ENCODE measurements at places on chromosomes 5 and 9.

- peak; percentile 42 for DNase-seq
Measured at GRCh38 chr9:27247756-27248155, 49.2 kb downstream of the EQTN start.

- no peak for DNase-seq
Measured at GRCh38 chr5:112485934-112486355, 66.9 kb upstream of the EPB41L4A start.

GRCh38 chr9:22257026-22257816 lies 189.4 kb upstream of the DMRTA1 start:
- no peak for DNase-seq

DNA sequence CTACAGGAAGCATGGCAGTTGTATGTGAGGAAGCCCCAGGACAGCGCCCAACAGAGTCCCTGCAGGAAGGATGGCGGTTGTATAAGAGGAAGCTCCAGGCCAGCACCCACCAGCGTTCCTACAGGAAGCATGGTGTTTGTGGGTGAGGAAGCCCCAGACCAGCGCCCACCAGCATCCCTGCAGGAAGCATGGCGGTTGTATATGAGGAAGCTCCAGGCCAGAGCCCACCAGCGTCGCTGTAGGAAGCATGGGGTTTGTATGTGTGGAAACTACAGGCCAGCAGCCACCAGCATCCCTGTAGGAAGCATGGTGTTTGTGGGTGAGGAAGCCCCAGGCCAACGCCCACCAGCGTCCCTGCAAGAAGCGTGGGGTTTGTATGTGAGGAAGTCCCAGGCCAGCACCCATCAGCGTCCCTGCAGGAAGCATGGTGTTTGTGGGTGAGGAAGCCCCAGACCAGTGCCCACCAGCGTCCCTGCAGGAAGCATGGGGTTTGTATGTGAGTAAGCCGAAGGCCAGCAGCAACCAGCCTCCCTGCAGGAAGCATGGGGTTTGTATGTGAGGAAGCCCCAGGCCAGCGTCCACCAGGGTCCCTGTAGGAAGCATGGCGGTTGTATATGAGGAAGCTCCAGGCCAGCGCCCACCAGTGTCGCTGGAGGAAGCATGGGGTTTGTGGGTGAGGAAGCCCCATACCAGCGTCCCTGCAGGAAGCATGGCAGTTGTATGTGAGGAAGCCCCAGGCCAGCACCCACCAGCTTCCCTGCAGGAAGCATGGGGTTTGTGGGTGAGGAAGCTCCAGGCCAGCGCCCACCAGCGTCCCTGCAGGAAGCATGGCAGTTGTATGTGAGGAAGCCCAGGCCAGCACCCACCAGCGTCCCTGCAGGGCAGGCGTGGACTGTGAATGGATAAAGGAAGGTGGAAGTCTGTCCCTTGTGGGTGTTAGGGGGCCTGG lies 79.0 kb downstream of the DAP start:
- no peak for DNase-seq

DNA sequence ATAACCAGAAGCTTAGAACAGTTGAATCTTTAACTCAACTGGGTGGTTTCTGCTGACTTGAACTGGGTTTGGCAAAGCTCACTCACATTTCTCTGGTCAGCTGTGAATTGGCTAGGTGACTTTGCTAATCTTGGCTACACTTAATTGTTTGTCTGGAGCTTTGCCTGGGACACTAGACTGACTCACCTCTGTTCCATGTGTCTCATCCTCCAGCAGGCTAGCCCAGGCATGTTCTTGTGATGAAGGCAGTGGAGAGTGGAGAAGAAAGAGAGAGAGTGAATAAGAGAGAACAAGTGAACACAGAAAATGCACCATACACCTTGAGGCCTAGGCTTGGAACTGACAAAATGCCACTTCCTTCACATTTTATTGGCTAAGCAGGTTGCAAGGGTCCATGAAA lies 32.6 kb downstream of the SPATA31D1 start:
- no peak for DNase-seq

DNA sequence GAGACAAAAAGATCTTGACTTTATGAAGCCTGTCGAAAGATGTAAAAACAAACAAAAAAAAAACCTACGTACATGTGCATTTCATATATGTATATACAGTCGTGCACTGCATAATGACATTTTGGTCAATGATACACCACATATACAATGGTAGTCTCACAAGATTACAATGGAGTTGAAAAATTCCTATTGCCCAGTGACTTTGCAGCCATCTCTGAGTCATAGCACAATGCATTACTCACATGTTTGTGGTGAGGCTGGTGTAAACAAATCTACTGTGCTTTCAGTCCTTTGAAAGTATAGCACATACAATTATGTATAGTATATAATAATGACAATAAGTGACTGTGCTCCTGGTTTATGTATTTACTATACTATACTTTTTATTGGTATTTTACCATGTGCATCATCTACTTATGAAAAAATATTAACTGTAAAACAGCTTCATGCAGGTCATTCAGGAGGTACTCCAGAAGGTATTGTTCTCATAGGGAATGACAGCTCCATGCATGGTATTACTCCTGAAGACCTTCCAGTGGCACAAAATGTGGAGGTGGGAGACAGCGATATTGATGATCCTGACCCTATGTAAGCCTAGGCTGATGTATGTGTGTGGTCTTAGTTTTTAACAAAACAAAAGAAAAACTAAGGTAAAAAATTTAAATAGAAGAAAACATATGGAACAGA lies 73.7 kb upstream of the FST start:
- DNase-seq = no peak

GRCh38 chr5:38535248-38535750 lies 21.1 kb downstream of the LIFR start:
- DNase-seq = peak; percentile 90

- DNase-seq = no peak
Measured at GRCh38 chr5:29547236-29547865, 1646.1 kb upstream of the CDH6 start.

DNA sequence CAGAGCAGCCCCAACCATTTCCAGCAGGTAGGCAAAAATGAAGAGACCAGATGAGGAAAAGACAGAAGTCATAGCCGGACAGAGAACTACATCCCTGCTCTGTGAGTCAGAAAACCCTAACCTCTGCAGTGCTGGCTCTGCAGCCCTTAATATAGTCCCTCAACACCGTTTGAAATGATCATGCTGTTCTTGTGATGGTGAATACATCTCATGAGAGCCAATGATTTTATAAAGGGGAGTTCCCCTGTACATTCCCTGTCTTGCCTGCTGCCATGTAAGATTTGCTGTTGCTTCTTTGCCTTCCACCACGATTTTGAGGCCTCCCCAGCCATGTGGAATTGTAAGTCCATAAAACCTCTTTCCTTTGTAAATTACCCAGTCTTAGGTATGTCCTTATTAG lies 216.8 kb upstream of the RFX3 start:
- no peak for DNase-seq

DNA sequence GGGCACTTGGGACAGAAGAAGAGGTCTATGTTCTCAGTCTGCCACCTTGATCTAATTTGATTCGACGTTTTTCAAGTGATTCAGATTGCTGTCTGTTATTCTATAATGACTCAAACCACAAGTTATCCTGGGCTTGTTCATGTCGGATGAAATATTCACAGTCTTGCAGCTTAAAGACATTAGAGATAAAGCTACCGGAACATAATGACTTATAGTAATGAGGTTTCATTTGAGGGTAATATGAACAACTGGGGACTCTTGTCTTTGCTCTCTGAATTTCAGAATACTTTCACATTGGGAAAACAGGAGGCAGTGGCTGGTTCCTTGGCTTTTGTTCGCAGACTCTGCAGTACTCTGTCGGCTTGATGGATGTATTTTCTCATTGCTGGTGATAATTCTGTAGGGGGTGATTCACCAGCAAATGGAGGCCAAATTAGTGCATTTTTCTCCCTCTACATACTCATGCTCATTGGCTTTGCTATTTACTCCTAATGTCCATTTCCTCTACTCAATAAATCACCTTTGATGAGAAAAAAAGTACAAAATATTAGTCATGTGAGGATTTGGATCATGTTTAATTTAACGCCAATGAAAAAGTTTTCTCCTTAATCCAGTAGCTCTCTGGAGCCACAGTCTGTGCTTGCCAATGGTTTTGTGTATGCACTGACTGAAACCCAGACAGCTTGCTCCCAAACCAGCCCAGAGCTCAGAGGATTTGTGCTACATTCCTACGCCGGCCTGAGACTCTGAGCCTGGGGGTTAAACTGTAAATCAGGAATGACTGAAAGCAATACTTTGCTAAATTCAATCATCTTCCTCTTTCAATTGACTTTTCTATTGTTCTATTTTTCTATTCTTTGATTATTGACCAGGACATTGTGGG lies 154.7 kb upstream of the ANKH start:
- no peak for DNase-seq

DNA sequence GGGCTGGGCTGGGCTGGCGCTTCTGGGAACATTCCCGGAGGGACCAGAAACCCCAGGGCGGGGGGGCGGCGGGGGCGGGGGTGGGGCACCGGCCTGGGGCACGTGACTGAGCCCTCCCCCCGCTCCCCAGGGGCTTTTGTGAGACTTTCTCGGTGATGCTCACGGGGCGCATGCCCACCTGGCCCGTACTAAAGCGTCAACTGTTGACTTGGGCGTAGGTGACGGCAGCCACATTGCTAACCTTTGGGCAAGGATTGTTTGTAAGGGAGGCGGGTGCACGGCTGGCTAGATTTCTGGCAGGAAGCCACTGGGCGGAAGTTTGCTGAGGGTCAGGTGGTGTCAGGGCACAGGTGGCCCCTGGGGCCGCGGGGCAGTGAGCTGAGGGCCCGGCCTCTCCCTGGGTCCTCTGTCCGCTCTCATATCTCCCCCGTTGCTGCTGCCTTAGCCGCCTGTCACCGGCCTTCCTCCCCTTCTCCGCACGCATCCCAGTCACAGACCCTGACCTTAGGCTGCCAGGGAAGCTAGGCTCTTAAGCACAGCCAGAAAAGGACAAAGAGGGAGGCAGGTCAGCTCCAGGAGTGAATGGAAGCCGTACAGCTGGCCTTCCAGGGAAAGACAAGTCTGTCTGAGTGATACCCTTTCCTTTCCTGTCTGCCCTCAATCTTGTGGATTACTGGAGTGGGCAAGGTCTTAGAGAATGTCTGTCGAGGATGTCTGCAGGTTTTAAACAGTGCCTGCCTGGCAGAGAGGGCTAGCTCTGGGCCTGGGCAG lies 812 bp downstream of the CACFD1 start:
- DNase-seq = peak; percentile 93

DNA sequence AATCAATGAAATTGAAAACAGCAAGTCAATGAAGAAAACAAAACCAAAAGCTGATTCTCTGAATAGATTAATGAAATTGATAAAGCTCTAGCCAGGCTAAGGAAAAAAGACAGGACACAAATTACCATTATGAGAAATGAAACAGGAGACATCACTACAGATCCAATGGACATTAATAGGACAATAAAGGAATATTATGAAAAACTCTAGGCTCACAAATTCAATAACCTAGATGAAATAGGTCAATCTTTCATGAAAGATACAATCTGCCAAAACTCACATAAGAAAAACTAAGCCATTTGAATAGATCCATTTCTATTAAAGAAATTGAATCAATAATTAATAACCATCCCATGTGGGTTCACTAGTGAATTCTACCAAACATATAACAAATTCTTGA lies 37.3 kb downstream of the TTC23L start:
- no peak for DNase-seq

DNA sequence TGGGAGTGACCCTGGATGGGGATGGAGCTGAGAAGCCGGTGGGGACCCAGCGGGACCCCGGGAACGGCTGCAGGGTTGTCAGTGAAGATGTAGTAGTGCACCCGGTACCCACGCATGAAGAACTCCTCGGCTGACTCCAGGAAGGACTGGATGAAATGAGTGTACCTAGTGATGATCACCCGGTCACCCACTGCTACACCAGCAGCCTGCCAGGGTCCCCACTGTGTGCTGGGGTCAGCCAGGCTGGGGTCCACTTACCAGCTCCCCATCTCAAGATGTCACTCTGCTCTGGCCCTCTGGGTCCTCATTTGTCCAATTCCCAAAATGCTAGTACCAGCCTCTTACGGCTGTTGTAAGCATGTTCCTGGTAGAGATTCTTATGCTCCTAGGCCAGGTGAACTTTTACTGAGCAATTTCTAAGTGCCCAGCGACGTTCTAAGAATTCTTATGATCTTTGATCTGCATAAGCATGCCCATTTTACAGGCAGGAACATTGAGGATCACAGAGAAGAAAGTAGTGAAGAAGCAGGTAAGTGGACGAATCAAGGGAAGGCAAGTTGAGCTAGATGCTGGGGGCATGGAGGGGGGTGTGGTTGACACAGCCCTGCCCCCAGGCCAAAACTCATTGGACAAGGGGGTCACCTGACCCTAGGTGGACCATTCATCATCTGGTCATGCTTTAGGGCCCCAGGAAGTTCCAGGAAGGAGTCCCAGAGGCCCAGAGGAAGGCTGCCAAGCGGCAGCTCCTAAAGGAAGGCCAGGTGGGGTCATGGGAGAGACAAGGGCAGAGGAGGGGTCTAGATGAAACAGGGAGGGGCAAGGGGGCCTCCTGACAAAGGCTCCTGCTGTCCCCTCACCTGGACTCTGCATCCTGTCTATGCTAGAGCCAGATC lies 9.4 kb downstream of the GBGT1 start:
- DNase-seq = no peak

DNA sequence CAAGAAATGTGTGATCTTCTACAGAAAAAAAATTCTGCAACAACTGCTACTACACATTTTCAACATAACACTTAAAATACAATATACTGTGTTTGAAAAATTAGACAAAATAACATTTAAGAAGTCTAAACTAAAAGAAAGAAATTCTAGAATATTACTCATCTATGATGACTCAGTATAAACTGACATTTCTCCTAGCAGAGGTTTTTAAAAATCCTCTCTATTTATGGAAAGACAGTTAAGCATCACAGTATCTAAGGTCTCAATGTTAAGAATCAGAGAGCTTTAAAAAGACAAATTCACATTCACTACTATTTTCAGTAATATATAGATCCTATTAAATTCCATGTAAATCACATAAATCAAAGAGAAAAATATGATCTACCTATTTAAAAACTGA lies 61.3 kb downstream of the NR2F1-AS1 start:
- DNase-seq = no peak

DNA sequence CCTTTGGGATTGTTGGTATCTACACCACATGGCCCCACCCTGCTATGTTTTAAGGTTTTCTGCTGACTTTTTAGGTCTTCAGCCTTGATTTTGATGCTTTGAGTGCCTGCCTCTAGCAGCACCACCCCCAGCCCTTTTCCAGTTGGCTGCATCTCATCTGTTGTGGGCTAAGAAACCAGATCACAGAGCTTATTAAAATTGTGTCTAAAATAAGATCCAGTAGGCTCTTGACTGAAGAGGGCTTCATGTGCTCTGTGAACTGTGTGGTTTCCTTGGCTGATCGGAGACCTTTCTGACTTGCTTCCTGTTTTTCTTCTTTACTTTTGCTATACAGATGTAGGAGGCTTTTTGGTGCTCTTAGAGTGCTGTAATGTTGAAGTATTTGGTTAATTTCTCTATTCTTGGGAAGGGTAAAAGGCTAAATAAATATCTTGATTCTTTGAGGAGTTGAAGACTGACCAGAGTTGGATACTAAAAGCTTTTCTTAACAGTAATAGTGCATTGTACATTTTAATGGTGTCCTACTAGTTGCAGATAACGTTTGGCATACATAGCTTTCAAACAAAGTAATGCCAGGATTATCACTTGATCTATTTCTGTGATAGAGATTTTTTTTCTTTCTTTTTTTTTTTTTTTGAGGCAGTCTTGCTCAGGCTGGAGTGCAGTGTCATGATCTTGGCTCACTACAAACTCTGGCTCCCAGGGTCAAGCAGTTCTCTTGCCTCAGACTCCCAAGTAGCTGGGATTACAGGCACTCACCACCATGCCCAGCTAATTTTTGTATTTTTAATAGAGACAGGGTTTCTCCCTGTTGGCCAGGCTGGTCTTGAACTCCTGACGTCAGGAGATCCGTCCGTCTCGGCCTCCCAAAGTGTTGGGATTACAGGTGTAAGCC lies 4.5 kb downstream of the UBE2D2 start:
- DNase-seq = no peak

Measured in large intestine (tissue), 12 donors.